ENCODE measurements at places on chromosomes 3 and 15.

- DNase-seq = no peak
These were observed 49.0 kb upstream of the GCNT3 start for GRCh38 chr15:59562448-59563186.

GRCh38 chr15:78564743-78565096, 600 bp upstream of the CHRNA5 start:
- DNase-seq = no peak

DNA sequence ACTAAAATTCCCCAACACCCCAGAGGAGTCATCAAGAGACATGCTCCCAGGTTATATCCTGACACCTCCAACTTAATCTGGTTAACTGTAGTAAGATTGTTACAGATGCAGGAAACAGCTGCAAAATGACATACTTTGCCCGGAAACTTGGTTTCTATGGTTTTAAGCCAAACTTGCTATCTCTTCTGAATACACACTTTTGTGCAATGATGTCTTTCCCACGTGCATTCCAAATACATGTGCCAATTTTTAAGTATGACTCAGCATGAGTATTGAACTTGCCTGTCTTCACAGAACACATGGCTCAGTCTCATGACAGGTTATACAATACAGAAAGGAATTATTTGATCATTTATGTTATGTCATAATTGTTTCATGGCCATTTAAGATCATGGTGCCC, 207.0 kb upstream of the DCBLD2 start:
- DNase-seq = no peak

- DNase-seq = no peak
These were observed 407.4 kb downstream of the RSL24D1 start for GRCh38 chr15:54789376-54789775.

DNA sequence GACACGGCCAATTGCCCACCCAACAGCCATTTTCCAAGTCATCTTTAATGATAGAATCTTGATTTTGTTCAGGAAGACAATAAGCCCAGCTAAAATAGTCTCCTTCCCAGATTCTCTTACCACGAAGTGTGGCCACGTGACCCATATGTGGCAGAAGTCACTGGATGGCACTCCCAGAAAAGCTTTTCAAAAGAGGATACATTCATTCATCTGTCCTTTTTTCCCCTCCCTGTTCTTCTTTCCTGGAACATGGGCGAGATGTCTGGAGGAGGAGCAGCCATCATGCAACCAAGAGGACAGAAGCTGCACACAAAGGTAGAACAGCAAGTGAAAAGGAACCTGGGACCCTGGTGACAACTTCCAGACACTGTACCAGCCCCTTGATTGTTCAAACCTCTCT, 174.7 kb downstream of the UACA start:
- DNase-seq = no peak

Measured in stimulated activated CD8-positive, alpha-beta memory T cell treated with anti-CD3 and anti-CD28 coated beads, Interleukin-2, amount 100 ng/mL, for 48 hours (primary cell).